ENCODE measurements at places on chromosomes 16 and 17.
A peak's percentile ranks its signal among the peaks of the same experiment; 100 is the strongest.

DNA sequence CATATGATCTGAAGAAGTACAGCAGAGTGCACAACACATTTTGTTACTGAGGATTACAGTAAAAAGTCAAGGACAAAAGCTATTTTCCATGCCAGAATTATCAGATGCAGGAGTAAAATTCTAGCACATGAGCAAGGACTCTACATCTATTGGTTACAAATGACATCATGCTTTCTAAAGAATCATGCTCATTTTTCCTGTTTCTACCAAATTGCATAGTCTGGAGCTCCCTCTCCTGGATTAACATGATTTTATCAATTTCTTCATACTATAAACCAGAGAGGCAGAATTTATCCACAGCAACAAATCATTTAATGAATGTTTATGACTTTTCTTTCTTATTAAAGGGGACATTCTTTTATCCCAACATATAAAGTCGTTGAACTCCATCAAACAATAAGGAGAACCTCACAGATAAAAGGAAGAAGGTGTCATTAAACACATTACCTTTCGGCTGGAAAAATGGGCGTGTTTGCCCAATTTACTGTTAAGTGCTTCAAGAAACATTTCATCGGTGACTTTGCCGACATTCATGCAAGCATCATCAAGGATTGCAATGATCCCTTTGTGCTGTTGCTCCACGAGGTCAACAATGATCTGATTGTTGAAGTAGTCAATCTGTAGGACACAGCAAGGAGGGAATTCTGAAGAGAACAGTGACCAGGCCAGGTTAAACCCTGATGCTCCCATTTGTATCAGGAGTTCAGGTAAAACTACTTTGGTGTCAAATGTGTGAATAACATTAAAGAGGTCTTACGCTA lies 121.7 kb downstream of the MYO1D start:
- no peak for DNase-seq

DNA sequence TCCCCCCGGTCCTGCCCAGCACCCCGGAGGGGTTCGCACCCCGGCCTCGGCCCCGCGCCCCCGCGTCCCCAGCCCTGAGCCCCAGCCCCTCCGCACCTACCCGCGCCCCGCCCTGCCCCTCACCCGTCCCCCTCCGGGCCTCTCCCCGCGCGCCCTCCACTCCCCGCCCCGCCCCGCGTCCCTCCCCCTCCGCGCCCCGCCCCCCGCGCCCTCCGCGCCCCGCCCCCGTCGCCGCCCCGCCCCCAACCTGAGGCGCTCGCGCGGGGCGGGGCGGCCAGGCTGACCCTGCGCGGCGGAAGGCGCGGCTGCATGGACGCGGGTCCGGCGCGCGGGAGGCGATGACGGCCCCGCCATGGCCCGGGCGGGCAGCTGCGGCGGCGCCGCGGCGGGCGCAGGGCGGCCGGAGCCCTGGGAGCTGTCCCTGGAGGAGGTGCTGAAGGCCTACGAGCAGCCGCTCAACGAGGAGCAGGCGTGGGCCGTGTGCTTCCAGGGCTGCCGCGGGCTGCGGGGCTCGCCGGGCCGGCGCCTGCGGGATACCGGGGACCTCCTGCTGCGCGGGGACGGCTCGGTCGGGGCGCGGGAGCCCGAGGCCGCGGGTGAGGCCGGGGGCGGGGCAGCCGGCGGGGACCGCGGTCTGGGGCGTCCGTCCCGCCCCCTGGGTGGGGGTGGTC lies at the start of gene SPIRE2:
Gene SPIRE2 (plus strand): TSS at position 277 of the 671 bp plus-strand sequence. CDS start 76 bp downstream, at position 353.
- peak; percentile 37 for DNase-seq

GRCh38 chr16:81558077-81558443 lies 113.5 kb downstream of the CMIP start:
- DNase-seq = no peak

DNA sequence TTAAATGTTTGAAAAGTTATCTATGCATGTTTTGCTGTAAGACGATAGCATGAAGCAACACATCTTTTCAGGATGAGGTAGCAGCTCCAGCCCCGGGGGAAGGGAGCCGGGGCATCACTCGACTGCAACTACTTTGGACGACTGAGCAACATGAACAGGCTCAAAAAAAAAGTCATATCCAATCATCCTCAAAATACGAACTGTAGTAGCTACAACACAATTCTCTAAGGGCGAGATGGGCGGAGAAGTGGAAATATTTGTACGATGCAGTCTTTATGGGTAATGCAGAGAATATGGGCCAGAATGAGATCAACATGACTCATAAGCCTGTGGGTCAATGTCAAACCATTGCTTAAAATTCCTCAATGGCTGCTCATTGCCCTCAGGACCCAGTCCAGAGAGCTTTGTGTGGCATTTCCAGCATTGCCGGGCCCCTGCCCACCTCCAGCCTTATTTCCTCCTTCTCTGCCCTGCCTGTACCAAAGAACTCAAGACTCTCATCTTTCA lies 17.7 kb upstream of the SMURF2 start:
- no peak for DNase-seq

DNA sequence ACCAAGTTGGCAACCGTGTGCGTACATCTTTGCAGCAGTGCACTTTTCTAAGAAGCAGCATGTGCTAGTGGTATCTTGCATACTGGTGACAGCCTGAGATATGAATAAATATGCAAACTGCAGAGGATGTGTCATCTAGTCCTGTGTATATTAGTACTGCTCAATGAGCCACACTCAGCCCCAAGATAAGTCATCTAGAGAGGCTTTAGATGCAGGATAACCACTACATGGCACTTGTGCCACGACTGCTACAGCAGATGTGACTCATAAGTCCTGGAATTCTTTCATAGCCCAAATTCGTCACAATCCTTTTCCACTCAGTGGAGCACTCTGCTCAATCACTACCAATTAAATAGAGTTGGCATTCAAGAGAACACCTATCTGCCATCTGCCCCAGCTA lies 171.5 kb downstream of the AXIN2 start:
- DNase-seq = no peak

- no peak for DNase-seq
These were observed 408.6 kb downstream of the HAPSTR1 start for GRCh38 chr16:9499941-9500593.

- DNase-seq = no peak
These were observed 41.8 kb downstream of the NLRC5 start for GRCh38 chr16:57031156-57031555.

DNA sequence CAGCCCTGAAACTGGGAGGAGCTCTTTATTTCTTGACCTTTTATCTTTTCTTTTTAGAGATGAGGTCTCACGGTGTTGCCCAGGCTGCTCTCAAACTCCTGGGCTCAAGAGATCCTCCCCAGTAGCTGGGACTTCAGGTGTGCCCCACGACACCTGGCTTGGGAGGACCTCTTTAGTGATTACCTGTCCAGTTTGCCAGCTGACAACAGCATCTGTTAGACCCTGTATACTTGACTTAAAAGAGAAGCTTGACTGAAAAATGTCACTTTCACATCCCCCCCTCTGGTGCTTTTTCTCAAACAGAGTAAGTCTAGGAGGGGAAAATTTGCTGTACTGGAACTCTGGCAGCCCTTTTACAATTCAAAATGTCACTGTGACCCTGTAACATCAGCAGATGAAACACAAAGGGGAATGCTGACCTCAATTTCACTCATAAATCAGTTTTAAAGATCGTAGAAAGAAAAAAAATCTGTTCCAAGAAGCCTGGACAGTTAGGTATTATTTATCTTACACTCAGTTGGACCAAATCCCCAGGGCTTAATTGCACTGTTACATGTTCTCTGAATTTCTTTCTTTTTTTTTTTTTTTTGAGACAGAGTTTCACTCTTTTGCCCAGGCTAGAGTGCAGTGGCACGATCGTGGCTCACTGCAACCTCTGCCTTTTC lies 1.8 kb upstream of the ERN1 start:
- DNase-seq = no peak

GRCh38 chr17:5485270-5486205 lies at the start of gene DERL2:
Gene DERL2, minus strand, starts transcription at chr17:5486178. Its CDS starts 17 bp downstream, at chr17:5486161.
- DNase-seq = no peak

- DNase-seq = no peak
These were observed 18.4 kb downstream of the HSD11B2 start for GRCh38 chr16:67449336-67449735.

- no peak for DNase-seq
These were observed 959 bp downstream of the SSH2 start for GRCh38 chr17:29929006-29929532.

DNA sequence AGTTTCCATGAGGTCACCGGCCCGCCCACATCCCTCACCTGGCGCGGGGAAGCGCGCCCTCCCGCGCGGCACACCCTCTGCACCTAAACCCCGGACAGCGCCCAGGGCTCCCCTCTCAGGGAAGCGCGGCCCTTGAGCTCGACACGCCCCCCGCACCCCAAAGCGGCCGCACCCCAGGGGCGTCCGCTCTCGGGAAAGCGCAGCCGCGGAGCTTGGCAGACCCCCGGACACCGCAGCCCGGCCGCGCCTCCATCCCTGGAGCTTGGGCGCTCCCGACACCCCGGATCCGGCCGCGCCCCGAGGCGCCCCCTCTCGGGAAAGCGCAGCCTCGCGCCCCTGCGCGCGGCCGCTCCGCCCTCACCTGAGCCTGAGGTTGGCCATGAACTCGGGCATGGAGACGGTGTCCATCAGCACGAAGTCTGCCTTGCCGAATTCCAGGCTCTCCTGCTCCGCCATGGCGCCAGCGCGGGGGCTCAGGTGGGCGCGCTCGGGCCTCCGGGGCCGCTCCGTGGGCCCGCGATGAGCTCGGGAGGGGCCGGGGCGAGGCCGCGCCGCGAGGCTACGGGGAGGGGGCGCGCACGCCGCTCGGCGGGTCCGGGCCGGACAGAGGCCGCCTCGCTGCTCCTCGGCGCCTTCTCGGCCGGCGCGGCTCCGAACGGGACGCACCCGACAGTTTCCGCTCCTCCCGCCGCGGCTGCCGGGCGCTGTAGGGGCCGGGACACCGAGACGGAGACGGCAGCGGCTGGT lies at the start of gene MYO1D:
Gene MYO1D (minus strand): TSS at position 708 of the 747 bp plus-strand sequence. CDS start 252 bp downstream, at position 456.
- peak; percentile 82 for DNase-seq

DNA sequence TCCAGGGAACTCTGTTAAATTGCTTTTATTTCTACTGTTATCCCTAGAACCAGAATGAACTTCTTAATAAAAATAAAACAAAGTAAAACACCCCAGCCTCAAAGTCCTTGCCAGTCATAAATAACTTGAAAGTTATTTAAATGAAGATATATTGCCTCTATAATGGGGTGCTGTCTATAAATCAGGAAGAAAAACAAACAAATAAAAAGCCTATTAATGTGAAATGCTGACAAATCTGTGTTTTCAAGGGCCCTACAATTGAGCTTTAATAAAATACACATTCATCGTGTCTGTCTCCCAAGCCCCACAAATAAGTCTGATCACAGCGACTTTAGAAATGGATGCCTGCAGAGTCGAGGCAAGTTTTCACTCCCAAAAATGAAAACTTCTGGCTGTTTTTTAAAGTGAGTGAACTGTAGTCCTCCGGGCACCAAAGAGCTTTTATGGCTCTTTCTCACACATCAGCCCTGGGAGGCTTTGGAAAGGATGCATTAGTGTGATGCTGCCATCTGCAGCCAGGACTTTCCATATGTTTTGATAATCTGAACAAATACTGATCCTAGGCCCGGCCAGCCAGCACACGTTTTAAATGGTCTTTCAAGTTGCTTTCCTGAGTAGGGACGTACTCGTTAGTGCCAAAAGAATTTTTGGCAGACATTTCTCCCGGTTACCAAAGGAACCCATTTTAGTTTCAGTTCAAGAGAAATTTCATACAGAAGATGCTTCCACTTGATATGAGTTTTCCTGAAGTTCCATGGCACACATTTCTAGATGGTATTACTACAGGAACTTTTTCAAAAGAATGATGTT lies 16.3 kb downstream of the NACA2 start:
- DNase-seq = no peak

- DNase-seq = no peak
These were observed 39.9 kb upstream of the SDK2 start for GRCh38 chr17:73684183-73684582.

- DNase-seq = no peak
These were observed 2.6 kb downstream of the KIFC3 start for GRCh38 chr16:57799600-57800199.

- no peak for DNase-seq
These were observed 401.6 kb downstream of the NPIPA7 start for GRCh38 chr16:16780588-16780987.

DNA sequence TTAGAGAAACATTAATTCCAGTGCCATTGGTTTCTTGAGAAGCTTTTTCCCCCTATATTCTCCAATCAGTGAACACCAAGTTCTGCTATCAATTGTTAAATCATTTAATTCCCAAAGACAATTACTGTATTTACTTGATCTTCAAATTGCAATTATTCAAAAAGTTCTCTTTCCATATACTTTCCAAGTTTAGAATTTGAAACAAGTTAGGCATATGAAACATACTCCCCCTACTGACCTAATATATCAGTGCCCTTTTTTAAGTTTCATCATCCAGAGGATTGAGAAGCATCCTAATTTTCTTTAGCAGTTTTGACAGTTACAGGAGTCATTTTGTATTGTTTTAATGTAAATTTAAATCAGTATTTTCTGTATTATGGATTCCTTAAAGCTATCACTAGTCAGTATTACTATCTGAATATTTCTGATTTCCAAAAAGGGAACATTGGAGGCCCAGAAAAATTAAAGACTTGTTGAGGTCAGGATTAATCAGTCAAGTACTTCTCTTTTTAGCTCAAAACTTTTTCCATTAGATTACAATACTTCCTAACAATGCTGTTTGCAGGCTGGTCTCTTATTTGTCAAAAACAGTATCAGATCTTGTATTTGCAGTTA lies 16.3 kb downstream of the MEIOC start:
- no peak for DNase-seq

GRCh38 chr17:49548051-49548505 lies 27.6 kb upstream of the NXPH3 start:
- DNase-seq = no peak

DNA sequence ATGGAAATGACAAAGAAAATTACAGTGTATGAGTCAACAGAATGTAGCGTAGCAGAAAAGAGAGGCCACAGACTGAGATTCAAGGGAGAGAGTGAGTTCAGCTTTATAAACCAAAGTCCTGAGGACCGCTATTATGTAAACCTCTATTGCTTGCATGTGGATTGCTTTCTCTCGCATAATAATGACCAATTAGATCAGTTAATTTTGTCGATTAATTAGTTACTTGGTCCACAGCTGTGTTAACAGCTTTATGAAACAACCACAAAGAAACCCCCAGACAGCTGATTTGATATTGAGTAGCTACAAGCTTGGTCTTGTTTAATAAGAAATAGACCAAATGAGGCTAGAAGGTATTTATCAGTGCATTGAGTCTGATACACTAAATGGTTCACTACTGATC lies 291.8 kb upstream of the ERCC4 start:
- DNase-seq = no peak

DNA sequence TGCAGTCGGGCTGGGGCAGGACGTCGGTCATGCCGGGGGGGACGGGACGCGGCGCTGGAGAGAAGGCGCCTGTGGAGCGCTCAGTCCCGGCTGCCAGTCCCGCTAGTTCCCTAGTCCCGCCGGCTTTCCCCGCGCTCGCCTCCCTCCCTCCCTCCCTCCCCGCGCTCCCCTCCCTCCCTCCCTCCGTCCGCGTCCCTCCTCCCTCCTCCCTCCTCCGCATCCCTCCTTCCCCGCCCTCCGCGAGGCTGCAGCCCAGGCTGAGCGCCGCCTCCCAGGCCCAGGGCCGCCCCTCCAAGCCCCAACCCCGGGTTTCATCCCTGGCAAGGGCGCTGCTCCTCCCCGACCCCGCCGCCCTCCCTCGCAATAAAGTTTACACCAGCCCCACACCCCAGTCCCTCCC lies 34.8 kb downstream of the TIMM22 start:
- DNase-seq = peak; percentile 17

- DNase-seq = no peak
These were observed at the start of gene CD300LD for GRCh38 chr17:74592087-74592990. Gene CD300LD, minus strand, starts transcription at chr17:74592283. Its CDS starts 81 bp downstream, at chr17:74592202.
